Hematopoietic multipotent progenitor cell treated with erythropoietin and hydrocortisone succinate and interleukin-3 and kit ligand, for 15 days (in vitro differentiated cells): ENCODE measurements at places on chromosomes 3 and 15.

GRCh38 chr15:43930556-43930955, 103.8 kb downstream of the WDR76 start:
- no peak for DNase-seq

DNA sequence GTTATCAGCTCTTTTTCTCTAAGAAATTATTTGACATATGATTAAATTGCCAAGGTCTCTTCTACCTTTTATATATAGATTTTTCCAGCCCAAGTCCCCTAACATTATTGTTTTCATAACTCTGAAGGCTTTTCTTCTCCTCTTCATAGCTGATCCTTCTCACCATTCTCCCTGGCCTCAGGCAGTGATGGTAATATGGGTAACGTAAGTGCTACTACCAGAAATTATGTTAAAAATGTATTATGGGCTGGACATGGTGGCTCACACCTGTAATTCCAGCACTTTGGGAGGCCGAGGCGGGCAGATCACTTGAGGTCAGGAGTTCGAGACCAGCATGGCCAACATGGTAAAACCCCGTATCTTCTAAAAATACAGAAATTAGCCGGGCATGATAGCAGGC, 29.2 kb downstream of the BMF start:
- no peak for DNase-seq

DNA sequence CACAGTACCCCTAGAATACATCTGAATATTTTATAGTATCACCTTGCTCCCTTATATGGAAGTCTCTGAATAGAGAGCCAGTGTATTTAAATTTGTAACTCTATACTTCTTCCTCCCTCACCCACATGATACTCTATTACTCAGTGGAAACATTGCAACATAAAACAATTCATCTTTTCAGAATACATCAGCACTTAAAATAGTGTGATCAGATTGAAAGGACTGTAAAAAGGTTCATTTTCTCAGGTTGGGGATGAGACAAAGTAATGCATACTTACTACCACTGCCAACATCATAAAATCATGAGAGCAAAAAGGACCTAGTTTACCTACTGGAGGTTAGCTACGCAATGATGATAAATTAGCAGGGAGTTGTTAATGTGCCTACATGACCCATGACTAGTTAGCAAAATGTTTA, 13.8 kb upstream of the THRB start:
- DNase-seq = no peak

GRCh38 chr3:63588895-63589294, 63.6 kb upstream of the SNTN start:
- DNase-seq = no peak

GRCh38 chr3:118436697-118437262, 597.9 kb downstream of the IGSF11 start:
- DNase-seq = peak; percentile 2

- no peak for DNase-seq
Measured at GRCh38 chr3:188350961-188351360, 197.0 kb downstream of the LPP start.

DNA sequence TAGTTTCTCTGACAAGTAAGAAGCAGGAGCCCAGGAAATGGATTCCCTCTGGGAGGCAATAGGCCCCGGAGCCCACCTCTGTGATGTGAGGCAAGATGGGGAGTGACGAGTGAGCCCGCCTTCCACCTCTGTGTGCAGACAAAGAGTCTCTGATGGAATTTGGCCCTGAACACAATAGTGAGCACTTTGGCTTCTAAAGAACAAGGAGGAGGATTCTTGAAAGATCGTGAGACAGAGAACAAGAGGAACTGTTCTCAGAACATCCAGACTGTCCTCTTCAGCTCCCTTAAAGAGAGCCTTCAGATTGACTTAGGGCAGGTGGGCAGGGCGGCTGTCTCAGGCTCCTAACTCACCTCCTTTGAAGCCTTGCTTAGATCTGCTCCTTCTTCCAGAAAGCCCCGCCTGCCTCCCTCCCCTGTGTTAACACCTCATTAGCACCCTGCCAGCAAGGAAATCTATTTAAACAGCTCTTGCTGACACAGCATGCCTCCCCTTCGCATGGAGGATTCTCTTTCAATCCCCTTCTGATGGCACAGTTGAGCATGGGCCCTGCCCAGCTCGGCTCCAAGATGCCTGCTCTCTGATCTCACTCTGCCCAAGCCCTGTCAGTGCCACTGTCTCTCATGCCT, 430.3 kb downstream of the NTRK3 start:
- no peak for DNase-seq

- no peak for DNase-seq
Measured at GRCh38 chr3:156274791-156275190, 154.4 kb downstream of the KCNAB1 start.

- DNase-seq = no peak
Measured at GRCh38 chr15:43370310-43370974, 401 bp downstream of the ZSCAN29 start.

DNA sequence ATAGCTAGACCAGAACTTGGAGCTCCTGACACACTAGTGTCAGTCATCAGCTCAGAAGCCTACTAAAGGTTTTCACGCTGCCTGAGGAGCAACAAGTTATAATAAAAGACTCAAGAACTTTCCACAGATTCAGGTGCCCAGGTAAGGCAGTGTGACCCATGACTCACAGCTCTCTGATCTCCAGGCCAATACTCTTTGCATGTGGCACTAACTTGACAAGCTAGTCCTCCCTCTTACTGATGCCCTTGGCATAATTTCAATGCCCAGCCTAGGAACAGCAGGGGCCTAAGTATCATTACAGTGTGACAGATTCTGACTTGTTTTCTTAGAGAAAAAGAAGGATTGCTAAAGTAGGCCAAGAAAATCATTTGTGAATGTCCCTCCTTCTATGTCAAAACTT, 38.4 kb downstream of the MEIS2 start:
- no peak for DNase-seq

DNA sequence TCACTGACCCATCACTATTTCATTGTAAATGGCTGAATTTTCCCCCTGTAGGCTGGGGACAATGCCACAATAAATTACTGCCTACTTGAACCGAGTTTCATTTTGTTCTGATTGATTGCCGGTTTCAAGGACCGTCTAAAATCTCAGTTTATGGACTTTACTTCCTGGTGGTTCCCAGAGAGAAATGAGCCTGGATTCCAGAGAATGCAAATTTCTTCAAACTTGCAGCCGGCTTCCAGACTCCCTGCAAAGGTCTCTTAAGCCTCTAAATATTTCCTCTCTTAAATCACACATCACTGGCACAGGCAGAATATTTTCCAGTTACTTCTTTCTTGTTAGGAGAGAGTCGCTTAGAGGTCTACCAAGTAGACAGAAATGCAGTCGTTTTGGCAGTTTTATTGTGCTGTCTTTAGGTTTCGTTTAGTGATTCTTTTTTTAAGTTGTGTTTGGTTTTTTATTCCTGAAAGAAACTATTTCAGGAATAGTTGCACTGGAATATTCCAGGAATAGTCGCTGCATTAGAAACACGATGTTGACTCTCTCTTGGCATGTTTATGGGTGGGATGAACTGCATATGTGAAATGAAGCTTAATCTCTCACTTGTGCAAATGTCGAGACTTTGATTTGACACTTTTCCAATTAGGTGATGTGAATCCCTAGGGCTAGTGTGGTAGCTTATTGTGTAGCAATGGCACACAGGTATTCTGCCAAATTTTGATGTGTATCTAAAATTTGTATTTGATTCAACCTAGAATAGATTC, 284.1 kb upstream of the NR2E3 start:
- DNase-seq = no peak

DNA sequence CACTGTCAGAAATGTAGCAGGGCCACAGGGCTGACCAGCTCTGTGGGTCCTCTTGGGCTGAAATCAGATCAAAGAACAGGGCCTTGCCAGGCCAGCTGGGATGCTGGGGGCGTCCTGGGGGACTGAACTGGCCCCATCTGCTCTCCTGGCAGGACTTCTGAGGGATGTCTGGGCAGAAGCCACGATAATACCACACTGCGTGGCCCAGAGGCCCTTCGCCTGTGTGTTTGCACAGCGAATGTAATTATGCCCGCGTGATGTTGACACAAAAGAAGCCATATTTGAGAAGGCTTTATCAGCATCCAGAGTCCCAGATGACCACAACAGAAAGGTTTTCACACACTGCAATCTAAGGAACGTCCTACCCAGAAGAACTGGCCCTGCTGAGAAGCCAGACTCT, 174.0 kb downstream of the RAB11A start:
- no peak for DNase-seq

DNA sequence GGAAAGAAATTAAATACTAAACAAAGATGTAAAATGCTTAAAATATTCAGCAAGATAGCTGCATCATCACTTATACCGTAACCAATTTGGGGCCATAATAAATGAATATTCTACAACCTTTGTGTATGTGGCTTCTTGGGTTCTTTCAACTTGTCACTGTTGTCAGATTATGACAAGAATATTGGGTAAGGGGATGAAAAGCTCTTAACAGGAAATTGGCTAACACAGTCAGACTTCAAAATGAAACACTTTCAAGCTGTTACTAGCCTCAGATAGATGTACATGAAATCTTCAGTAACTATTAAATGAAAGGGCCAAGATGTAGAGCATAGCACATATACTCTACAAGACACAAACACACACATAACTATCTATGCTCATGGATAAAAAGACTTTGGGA, 38.7 kb upstream of the ZNF385D start:
- no peak for DNase-seq

GRCh38 chr3:47978386-47978785, 37.8 kb downstream of the MAP4 start:
- no peak for DNase-seq

GRCh38 chr15:101490408-101490891, 943 bp upstream of the PCSK6 start:
- no peak for DNase-seq

DNA sequence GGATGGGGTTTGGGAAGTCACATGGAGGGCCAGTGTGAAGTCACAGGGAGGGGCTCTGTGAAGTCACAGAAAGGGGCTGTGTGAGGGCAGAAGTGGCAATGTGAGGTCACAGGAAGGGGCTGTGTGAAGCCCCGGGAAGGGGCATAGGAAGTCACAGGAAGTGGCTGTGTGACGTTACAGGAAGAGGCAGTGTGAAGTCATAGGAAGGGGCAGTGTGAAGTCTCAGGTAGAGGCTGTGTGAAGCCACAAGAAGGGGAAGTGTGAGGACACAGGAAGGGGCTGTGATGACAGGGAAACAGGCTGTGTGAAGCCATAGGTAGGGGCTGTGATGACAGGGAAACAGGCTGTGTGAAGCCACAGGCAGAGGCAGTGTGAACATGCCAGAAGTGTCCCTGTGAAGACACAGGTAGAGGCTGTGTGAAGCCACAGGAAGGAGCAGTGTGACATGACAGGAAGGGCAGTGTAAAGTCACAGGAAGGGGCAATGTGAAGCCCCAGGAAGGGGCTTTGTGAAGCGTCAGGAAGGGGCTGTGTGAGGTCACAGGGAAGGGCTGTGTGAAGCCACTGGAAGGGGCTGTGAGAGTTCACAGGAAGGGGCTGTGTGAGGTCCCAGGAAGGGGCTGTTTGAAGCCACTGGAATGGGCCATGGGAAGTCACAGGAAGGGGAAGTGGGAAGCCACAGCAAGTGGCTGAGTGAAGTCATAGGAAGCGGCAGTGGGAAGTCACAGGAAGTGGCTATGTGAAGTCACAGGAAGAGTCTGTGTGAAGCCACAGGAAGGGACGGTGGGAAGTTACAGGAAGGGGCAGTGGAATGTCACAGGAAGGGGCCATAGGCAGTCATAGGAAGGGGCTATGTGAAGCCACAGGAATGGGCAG, 37.1 kb downstream of the GASK1A start:
- DNase-seq = no peak

DNA sequence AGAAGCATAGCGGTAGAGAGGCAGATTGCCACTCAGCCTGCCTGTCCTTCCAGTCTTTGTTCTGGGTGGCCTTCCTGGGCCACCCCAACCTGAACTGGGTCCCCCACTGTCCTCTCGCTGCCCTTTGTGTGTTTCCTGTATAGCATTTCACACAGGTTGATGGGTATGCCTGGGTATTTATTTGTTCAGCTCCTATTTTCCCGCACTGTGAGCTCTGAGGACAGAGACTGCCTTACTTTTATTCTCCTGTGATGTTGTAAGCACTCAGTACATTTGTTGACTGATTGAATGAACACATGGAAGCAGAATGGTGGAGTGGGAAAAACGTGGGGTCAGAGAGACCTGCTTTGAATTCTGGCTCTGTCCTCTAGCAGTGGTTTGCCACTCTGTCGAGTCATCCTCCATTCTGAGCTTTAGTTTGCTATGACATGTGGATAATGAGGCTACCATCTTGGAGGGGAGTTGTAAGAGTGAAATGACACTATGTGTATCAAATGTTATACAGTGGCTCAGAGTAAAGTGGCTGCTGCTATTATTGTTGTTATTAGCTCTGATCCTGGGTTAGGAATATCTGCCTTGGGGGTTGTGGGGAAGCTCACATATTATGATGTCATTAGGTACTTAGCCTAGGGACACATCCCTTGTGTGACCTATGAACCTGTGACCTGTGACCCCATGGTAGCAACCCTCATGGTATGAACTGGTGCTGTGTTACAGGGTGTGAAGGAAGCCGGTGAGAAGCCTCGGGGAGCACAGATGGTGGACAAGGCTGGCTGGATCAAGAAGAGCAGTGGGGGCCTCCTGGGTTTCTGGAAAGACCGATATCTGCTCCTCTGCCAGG, 6.4 kb downstream of the PLEKHO2 start:
- DNase-seq = no peak

- DNase-seq = no peak
Measured at GRCh38 chr3:133880287-133880686, 15.4 kb downstream of the RAB6B start.

DNA sequence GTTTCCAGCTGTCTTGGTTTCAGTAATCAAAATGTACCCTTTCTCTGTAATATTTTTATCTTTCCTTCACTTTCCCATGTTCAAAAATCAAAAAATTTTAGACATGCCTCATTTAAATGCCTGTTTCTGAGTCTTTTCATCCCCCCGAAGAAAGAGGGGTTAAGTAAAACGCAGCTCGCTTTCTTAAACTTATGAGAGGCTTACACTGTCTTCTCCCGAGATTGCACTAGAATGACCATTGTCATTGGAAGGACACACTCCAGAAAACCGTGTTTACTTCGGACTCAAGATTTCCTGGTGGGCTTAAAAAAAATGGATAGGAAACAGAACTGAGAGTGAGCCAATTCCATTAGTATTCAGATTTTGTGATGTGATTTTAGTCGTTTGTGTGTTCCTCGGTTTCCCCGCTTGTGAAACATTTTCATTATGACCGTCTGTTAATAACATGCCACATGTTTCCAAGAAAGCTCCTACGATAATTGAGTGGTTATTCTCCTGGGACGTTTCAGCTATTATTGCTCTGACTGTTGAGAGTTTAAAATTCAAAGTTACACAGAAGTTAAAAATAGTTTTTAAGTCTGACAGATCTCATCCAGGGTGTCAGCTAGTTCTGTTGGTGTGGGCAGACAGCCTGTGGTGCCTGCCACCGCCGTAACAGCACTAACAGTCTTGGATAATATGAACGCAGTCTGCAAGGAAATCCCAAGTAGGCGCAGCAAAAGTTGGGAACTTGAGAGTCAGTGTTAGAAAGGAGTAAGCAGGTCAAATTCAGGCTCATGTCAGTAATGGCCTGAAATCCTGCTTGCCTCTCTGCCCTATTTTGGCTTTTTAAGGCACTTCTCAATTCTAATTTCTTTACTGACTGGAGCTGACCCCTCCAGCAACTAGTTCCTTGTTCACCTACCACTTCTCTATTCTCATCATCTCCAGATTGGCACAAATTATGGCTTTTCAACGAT, 1.5 kb downstream of the CRYBG3 start:
- DNase-seq = no peak
